ENCODE measurements at places on chromosomes 2 and 18.
A peak's percentile ranks its signal among the peaks of the same experiment; 100 is the strongest.

DNA sequence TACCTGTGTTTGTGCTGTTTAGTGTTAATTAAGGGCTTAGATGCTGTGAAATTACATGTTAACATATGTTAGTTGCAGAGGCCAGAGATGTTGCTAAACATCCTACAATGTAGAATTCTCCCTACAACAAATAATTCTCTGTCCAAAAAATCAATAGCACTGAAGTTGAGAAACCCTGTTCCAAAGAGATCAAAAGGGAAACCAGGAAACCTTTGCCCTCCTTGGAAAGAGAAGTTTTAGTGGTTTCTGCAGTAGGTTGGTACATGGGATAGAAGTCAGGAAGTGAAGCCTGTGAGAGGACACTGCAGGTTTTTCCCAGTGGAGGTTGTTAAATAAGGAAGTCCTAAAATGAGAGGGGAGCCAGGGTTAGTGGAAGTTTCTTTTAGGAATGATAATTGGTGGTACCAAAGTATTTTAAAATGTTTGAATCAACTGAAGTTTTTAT, 6.3 kb upstream of the RMDN2 start:
- no peak for DNase-seq

DNA sequence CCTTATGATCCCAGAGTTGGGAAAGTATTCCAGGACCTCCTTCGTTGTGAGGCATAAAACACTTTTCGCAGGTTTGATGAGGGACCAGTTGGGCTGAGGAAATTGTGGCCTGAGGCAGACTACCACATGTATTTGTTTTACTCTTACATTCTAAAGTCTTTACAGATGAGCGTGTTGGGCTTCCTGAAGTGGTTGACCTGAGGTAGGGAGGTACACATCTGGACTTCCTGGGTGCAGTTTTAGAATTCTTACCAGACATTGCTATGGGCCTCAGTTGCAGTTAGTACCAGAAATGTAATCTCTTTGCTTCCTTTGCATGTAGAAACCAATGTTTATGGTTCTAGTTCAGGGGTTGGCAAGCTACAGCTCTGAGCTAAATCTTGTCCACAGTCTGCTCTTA, 48.7 kb downstream of the COA5 start:
- DNase-seq = no peak

DNA sequence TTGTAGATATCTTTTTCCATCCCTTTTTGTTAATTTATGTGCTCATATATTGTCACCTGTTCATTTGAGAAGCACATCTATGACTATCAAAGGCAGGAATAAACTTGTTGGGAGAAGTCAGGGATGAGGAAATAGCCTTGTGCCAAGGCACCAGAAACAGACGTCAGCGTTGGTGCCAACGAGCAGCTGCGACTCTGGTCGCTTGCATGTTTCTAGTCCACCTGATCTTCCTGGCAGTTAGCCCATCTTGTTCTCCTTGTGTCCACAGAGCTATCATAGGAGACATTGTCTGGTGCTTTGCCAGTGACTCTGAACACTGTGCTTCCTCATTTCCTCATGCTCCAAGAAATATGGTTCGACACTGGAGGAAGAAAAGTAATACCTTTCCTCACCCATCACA, 374.4 kb downstream of the PTPRM start:
- DNase-seq = no peak

- DNase-seq = no peak
Measured at GRCh38 chr18:75252136-75252535, 41.5 kb downstream of the TSHZ1 start.

GRCh38 chr2:181165199-181165868, 184.9 kb downstream of the UBE2E3 start:
- DNase-seq = no peak

GRCh38 chr18:77271576-77272481, 22.2 kb downstream of the GALR1 start:
- no peak for DNase-seq

DNA sequence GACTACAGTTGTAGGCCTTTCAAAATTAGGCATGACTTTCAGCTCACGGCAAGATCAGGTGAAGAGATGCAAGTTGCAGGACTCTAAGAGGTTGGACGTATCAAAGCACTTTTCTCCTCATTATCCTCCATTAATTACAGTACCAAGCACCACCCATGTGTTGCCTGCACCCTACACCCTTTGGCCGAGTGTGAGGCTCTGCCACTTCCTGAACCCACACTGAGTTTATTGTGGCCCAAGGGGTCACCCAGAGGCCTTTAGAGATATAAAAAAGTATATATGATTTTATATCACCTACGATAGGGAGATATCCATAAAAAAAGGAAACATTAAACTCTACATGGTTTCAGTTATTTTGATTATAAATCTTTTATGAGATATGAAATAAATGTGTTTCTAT, 2.8 kb downstream of the UGT1A8 start:
- DNase-seq = no peak

GRCh38 chr2:34123996-34124785, 525.1 kb upstream of the FAM98A start:
- no peak for DNase-seq

DNA sequence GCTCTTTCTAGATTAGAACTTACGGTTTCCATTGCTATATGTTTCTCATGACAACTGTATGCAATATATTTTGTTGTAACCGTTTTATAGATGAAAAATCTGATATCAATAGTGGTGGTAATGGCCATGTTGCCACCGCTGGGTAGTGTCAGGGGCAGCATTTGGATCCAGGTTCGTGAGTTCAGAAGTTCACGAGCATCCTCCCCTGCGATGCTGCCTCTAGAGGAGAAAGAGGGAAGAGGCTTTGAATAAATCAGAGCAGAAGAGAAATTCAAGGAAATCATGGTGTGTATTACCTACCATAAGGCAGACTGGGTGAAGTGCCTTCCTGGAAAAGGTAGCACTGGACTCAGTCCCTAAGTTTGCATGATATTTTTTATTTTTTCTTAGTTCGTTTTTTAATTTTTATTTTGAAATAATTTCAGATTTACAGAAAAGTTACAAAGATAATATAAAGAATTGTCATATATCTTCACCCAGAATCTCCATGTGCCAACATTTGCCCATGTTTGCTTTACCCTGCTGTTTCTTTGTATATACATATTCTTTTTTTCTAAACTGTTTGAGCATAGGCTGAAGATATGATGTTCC, 3.3 kb upstream of the ZBTB7C start:
- DNase-seq = peak; percentile 27

GRCh38 chr2:210363261-210363660, 48.3 kb upstream of the MYL1 start:
- DNase-seq = no peak

DNA sequence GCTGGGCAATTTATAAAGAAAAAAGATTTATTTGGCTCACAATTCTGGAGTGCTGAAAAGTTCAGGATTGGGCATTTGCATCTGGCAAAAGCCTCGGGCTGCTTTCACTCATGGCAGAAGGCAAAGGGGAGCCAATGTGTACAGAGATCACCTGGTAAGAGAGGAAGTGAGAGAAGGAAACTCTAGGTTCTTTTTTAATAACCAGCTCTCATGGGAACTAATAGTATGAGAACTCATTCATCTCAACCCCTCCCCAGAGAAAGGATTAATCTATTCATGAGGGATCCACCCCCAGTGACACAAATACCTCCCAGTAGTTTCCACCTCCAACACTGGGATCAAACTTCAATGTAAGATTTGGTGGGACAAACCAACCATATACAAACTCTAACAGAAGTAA, 129.0 kb downstream of the EVA1A start:
- DNase-seq = no peak

DNA sequence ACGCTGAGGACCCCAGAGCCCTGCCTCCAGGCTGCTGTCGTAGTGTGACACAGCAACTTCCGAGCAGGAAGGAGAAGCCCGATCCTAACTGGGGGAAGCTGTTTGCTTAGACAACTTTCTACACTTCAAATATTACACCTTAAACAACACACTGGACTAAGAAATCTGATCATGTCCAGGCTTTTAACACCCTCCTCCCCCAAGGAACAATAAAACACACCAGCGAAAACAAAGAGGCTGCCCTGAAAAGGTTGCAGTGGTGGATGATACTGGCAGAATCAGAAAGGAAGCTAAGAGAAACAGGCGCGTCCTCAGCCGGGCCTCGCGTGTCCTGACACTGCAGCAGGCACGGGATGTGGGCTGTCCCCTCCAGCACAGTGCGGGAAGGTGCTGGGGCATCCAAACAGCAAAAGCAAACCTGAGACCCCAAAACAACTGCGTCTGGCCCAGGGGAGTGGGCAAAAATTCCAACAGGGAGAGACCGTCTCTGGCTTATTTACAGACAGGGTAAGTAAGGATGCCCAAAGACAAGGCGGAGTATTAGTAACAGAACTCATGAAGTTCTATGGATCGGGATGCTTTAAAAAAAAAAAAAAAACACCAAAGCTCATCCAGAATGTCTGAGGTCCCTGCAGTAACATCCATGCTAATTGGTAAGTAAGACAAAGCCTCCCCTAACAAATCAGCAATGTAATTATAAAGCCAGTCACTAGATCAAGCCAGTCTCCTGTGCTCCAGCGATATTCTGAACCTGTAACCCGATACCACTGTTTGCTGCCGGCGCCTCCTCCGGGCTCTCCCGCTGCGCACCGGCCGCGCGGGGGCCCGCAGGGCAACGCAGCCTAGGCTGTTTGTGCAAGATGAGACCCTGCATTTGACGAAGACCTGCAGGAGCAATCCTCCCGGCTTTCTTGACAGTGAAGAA, 9.0 kb downstream of the SERTAD2 start:
- peak; percentile 86 for DNase-seq

DNA sequence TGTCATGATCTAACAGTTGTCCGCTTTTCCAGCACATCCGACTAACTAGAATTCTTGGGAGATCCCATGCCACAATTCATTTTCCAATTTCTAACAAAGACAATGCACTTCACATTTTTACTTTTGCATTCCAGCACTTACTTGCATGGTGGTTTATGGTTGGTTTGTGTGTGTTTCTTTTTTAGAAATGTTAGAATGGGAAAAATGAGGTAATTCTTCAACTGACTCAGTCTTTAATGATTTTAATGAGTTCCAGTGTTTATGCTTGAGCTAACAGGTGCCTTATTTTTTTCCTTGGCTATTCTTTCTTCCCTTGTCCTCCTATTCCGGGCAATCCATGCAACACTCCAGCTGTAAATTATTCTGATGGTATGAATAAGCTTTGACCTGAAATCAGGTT, 46.4 kb downstream of the SLC8A1 start:
- no peak for DNase-seq

DNA sequence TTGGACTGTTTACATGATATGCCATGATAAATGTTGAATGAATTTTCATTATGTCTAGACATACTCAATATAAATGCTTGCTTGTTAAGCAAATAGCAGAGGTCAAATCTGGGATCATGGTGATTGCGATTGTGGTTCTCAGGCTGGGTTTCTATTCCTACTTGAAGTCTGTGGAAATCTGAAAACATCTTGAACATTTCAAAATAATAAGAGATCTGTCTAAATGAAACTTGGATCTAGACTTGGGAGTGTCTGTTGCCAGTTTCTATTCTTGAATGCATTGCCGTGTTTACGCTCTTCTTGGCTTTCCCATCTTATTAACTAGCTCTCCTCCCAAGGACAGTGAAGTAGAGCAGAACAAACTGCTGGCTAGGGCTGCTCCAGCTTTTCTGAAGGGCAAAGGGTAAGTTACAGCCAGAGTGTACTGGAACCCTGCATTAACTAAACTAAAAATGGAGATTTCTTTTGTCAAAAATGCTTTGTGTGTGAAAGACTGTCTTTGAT, 127.7 kb downstream of the DTNA start:
- DNase-seq = no peak

DNA sequence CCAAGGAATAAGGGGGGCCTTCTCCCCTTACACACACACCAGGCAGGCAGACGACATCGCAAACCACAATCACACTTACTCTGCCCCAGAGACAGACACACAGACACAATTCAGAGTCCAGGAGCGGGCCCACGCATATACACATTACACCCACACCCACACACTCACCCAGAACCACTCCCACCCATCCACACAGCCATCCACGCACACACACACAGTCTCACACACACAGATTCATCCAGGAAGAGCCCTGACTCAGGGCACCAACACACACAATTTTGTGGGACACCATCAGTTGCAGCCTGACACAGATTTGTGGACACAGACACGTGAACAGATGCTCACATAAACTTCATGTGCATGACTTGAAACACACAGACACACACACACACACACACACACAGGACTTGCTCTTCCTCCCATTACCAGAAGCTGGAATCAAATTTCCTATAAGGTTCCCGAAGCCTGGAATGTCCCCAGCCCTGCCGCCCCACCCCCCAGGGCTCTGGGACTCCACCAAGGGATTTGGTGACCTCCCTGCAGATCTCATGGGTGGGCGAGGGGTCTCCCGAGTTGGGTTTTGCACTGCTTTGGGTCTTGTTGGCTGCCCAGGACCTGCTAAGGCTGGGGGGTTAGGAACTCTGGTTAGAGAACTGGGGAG, 23.5 kb downstream of the TNS1 start:
- DNase-seq = no peak

DNA sequence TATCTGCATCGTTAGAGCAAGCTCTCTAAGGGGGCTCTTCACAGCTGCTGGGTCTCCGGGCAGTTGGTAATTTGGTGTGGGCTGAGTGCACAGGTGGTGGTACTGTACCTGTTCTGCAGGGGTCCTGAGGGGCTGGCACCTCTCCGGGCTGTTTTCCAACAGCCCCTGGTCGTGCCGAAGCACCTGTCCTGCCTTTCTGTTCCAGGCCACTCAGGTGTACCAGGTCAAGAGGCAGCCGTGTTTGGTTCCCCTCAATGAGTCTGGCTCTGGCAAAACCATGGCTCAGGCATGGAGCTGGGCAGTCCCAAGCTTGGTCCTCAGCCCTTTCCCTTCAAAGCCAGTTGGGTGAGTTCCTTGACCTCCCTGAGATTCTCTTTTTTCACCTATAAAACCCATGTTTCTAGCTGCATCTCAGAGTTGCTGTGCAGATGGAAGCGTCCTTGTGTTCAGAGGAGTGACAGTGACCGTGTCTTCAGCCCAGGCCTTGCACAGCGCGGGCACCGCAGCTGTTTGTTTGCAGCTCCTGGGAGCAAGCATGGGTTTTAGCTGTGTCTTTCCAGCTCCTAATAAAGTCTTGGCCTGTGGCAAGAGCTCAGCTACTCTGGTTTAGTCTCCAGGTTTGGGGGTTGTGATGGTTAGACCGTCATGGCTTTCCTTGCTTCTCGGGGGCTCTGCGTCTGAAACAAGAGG, 110.9 kb downstream of the GLI2 start:
- no peak for DNase-seq

DNA sequence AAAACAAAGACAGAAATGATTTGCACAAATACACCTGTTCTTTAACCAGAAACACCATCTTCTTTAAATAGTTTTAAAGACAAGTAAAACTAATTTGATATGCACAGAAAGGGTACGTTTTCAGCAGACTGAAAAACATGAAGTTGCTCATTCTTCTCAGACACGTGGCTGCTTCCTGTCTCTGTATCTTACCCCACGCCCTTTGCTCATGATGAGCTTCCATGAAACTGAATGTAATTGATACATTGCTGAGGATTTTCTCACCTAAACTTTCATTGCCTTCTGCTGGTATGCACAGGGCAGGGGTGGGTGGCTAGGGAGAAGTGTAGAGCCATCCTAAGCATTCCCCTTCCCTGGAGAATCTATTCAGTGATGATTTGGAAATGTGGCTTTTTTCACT, 644.3 kb downstream of the BCL11A start:
- no peak for DNase-seq

Measured in HTR-8/SVneo (cell line).